ENCODE measurements at places on chromosomes 2 and 18.

DNA sequence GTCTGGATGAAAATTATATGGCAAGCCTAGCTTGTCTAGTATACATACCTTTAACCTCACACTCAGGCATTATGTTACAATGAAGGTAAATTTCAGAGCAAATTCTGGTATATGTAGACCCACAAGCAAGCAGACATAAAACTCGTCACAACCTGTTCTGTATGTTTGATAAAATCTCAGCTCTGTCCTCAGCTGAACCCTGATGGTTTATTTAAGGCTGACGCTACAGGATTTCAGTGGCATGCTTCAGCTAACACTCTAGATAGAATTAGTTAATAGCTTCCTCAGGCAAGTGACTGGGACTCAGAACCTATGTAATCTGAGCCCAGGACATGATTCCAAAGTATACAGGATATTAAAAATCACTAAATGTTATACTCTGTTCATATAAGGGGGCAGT, 68.2 kb upstream of the MC2R start:
- DNase-seq: no peak

- peak; percentile 7 for DNase-seq
Observed at GRCh38 chr2:83595926-83596325, 863.2 kb downstream of the SUCLG1 start.

- peak; percentile 58 for DNase-seq
Observed at GRCh38 chr2:119283873-119284331, 60.3 kb downstream of the STEAP3 start.

GRCh38 chr18:7941533-7941932, 374.4 kb downstream of the PTPRM start:
- DNase-seq: no peak

DNA sequence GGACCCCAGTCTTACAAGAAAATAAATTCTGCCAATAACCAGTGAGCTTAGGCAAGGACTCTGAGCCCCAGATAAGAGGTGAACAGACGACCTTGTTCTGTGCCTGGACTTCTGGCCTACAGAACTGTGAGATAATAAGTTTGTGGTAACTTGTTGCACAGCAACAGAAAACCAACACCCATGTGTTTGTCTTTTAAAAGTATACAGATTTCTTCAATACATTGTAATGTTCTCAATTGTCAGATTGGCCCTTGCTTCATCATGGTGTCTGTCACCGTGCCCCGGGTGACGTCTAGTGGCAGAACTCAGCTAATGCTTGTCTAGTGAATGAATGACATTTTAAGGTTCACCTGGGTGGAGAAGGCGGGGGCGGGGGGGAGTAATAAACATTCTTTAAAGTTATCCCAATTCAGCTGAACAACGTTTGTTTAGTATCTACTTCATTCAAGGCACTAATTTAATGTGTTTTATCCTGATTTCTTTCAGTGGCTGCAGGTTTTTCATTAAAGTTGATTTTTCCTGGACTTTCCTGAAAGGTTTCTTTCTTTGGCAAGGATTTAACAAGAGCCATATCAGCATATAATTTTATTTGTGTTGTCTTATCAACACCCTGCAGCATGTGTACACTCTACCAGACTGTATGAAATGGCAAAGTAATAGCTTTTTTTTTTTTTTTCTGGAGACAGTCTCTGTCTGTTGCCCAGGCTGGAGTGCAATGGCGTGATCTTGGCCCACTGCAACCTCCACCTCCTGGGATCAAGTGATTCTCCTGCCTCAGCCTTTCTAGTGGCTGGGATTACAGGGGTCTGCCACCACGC, 123.8 kb upstream of the DLX2 start:
- no peak for DNase-seq

GRCh38 chr2:47917276-47917961, 11.1 kb upstream of the FBXO11 start:
- DNase-seq: no peak

GRCh38 chr2:238856713-238857567, 9.1 kb downstream of the TWIST2 start:
- DNase-seq: no peak

GRCh38 chr18:28115149-28115550, 61.8 kb downstream of the CDH2 start:
- peak; percentile 92 for DNase-seq

DNA sequence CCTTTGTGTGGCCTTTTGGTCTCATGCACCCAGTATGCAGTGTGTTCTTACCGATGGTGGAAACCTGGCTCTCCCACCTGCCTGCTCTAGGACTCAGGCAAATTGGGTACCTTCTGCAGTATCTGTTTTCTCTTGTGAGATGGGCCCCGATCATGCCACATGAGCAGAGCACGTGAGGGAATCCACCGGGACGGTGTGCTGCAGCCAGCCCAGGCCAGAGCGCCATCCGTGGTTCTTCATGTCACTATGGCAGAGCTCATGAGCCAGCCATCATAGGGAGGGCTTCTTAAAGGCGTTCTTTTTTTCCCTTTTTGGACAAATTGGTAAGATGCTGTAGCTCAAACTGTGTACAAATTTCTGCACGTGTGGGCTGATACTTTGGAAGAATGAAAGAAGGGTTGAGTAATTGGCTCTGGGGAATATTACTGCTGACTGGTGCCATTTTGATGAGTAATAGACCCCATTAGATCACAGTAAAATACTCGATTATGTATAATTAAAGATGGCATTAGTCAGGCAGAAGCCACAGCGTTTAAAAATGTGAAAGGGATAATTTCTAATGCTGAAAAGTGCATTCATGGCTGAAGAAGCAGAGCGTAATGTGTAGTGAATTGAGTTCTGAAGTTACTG, 19.2 kb downstream of the SH3RF3 start:
- no peak for DNase-seq

DNA sequence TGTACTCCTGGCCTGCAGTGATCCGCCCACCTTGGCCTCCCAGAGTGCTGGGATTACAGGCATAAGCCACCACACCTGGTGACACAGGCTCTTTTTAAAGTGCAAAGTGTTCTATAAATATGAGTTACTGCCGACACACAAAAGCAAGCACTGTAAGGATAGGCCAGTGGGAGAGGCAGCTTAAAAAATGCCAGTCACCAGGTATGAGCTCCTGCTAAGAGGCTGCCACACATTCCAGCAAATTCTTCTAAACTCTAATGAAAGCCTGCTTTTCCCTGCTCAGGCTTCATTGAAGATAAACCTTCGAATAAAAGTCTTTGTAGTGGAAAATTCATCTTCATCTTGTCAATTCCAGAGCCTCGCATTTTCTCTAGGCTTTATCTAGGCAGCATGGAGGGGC, 203.0 kb upstream of the PID1 start:
- DNase-seq: no peak

DNA sequence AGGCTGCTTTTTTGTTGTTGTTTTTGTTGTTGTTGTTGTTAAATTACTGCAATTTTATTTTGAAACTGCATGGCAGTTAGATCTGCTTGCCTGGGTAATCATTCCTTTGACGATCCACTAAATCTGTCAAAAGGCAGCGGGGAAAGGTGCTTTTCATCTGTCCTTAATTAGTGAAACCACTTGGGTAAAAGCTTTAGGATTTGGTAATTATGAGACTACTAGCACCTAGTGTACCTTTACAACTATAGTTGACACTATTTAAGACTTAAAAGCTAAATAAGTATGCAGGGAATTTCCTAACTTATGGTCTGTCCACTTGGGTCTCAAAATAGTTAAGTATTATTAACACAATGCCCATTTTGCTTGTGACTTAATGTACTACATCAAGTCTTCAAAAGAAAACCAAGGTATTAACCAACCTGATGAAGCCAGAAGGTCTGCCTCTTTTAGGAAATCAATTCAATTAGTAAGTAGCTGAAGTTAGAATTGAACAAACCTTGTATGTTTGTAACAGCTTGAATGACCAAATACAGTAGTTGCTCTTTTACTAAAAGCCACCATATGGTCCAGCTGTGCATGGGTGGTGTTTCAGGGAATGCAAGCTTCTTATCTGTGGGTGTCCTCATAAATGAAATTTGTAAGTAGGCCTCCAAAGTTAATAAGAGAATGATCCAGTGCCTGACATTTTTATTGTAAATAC, 44.8 kb downstream of the NAB1 start:
- no peak for DNase-seq

DNA sequence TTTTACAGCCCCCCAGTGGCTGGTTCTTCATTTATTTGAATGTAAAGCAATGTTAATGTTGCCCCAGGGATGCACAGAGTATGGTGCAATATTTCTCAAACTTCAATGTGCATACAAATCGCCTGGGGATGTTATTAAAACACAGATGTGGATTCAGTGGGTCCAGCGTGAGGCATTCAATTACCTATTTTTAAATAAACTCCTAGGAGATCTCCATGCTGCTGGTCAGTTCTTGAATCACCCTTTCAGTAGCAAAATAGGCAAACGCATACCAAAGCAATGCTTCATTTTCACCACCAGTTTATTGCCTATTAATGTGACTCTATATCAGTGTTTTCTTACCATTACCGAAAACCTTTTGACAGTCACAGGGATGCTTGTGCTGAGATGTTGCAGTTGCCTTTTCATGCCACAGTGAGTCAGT, 530.7 kb downstream of the CBLN2 start:
- no peak for DNase-seq

- DNase-seq: peak; percentile 14
Observed at GRCh38 chr2:118865106-118865505, 17.7 kb upstream of the EN1 start.

DNA sequence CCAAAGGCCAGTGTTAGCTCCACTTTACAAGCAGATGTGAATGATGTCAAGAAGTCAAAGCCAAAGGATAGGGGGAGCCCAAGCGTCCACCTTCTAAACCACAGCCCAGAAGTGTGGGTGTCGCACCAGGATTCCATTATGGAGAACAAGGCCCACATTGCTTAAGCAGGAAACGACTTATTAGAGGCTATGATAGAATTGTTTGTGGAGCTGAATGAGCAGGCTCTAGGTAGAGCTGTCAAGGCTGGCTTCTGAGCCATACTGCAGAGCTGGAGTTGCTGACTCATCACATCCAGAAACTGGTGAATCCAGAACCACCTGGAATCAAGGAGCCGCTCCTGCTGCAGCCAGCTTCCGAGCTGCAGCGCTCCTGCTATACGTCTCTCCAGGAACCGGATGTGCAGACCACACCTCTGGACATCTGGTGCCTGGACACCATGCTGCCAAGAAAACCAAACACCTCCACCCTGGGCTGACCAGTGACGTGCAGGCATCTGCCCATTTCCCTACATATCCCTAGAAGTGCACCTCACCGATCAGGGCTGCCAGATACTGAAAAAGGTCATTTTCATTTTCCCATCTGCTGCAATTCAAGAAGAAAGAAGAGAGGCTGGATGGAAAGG, 6.2 kb upstream of the TWIST2 start:
- DNase-seq: peak; percentile 14

GRCh38 chr2:195498176-195498575, 158.8 kb upstream of the SLC39A10 start:
- peak; percentile 57 for DNase-seq

DNA sequence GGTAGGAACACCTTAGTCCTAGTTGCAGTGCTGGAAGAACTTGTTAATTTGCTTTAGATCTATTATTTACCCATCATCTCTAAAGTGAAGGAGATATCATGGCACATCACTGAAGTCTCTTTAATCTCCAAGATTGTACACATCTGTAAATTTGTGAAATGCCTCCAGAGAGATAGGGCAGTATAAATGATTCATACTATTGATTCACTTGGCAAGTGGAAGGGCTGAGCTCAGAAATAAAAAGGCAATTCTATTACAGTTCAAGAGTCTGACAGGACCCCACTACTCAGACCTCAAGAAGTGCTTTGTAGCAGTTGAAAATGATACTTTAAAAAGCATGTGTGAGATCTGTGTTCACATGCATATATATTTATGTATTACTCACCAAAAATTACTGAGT, 489.3 kb downstream of the DCC start:
- no peak for DNase-seq

DNA sequence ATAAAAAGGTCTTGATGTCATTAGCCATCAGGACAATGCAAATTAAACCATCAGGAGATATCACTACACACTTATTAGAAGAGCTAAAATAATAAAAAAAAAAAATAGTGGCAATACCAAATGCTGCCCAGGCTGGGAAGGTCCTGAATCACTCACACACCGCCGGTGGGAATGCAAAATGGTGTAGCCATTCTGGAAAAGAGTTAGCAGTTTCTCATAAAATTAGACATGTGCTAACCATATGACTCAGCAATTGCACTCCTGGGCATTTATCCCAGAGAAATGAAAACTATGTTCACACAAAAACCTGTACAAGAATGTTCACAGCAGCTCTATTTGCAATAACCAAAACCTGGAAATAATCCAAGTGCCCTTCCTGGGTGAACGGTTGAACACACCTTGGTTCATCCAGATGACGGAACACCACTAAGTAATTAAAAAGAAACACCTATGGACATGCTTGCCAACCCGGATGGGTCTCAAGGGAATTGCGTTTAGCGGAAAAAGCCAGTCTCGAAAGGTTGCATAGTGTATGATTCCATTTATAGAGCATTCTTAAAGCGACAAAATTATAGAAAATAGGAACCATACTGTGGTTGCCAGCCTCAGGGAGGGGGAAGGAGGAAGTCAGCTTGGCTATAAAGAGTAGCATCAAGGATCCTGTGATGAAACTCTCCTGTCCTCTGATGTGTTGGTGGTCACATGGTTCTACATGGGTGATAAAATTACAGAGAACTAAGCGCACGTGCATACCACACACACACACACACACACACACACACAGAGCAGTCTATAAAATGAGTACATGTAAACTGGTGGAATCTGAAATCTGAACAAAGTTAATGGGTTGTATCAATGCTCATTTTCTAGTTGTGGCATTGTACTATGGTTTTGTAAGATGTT, 4.6 kb downstream of the MBP start:
- peak; percentile 94 for DNase-seq

DNA sequence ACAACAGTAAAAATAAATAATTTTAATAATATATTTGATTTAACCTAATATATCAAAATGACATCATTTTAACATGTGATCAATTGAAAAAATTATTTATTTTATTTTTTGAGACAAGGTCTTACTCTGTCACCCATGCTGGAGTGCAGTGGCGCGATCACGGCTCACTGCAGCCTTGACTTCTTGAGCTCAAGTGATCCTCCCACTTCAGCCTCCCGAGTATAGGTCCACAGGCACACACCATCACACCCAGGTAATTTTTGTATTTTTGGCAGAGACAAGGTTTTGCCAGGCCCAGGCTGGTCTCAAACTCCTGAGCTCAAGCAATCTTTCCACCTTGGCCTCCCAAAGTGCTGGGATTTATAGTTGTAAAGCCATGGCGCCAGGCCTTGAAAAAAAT, 126.7 kb upstream of the COPS8 start:
- no peak for DNase-seq

GRCh38 chr18:6850396-6850795, 120.9 kb downstream of the ARHGAP28 start:
- DNase-seq: no peak

GRCh38 chr2:37489041-37489456, 144.6 kb downstream of the QPCT start:
- DNase-seq: no peak

DNA sequence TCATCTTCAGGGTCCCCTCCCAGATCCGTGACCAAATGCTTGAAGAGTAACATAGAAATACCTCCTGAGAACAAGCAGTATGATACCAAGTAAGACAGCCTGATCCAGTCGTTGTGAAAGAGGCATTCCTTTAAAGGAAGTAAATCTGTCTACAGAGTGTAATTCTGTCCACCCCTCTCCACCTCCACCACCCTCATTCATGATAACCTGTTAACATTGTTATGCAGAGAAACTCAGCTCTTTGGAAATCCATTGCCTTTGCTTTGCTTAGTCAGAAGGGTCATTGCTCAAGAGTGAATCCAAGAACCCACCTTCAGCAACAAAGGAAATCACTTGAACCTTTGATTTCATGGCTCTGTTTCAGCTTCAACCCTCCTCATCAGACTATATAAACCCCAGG, 155.6 kb downstream of the CYP26B1 start:
- no peak for DNase-seq

Data from amniotic epithelial cell (primary cell).